ENCODE measurements at places on chromosomes 11 and 22. TPM values are rescaled to one million over a fixed set of nuclear protein-coding genes. Genes with fewer than 3 reads are reported as not detected.

DNA sequence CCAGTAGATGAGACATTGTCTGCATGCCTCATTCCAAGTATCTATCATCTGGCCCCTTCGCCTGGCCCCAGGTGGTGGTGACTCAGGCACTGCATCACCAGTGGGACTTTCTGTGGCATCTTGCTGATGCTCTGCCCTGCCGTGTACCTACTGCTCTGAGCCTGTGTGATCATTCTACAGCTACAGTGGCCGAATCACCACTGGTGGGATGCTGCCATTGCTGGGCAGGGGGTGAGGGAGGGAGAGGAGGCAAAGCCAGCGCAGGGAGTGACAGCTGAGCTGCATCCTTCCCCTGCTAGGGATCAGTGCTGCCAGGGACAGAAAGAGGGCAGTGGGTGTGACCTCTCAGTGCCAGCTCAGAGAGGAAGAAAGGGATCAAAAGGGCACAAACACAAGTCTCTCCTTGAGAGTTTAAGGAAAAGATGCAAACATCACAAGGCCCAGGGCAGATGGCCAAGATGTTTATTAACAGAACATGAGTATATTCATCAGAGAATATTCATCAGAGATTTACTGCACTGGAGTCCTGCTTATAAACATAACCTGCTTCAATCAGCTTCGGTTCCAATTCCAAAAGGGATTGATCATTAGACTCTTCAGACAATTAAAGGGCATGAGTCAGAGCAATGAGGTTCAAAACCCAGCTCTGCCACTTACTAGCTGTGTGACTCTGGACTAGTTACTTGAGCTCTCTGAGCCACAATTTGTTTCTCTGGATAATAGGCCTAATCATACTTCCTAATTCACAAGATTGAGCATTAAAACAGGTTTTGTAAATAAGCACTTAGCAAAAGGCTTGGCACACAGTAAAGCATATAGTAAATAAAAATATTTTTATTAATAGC lies 109.8 kb downstream of the NAT10 start:
- DNase-seq: no peak

- DNase-seq: no peak
These were observed 12.4 kb downstream of the C1QTNF6 start for GRCh38 chr22:37175414-37176281.

- DNase-seq: peak; percentile 50
These were observed 8.0 kb upstream of the MRPL16 start for GRCh38 chr11:59818572-59818971.

GRCh38 chr11:112211536-112211935 lies 14.7 kb upstream of the PTS start:
- DNase-seq: no peak

DNA sequence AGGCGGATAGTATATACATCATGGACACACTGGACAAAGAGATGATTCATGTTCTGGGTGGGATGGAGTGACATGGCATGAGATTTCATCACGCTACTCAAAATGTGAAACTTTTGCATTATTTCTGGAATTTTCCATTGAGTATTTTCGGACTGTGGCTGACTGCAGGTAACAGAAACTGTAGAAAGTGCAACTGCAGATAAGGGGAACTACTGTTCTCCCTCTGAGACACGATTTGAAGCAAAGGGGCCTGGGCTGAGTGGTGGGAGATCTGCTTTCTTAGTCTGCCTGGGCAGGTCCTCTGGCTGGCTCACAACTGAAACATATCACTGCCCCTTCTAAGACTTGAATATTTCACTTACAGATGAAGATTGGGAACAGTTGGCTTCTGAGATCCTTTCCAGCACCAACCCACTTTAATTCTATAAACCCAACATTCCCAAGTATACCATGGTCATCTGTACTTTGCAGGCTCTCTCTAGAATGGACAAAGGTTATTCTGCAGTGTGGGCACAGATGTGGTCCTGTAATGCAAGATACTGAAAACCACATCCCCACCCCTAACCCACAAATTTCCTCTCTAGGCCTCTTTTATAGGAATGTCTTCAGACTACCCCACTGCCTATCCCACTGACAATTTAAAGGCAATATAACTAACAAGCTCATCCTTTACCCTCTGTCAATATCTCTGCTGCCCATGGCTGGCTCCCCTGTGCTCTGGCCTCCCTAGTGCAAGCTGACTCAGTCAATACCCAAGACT lies 121.1 kb downstream of the KCNC1 start:
- DNase-seq: no peak

FGF3 gene
- 6.5 TPM for total RNA-seq

APOBEC3B gene
- total RNA-seq: not detected

TRPC6 gene
- total RNA-seq: 5.4 TPM

All from cerebellum (tissue), 4 donors.